ENCODE measurements at places on chromosomes 3 and 15. TPM values are rescaled to one million over a fixed set of nuclear protein-coding genes. Genes with fewer than 3 reads are reported as not detected.

DNA sequence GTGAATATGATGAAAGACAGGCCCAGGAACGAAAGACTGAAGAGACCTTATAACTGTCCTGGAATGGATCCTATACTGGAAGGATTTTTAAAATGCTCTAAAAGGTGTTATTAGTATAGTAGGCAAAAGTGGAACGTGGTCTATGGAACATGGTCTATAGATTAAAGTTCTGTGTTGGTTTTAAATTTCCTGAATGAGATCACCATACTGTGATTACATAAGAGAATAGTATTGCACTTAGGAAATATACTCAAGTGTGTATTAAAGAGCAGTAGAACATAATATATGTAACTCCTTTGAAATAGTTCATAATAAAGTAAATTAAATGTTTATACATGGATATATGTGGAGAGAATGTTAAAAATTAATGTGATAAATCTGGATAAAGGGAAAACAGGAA is 68.2 kb downstream of the SPRED1 start:
- DNase-seq = no peak

- DNase-seq = no peak
Observed at GRCh38 chr3:125154800-125155269, 57.7 kb downstream of the SLC12A8 start.

The GPR171 gene
- 0.22 TPM for polyA plus RNA-seq

- peak; percentile 52 for DNase-seq
Observed at GRCh38 chr3:50226888-50227389, 9.1 kb upstream of the GNAI2 start.

DNA sequence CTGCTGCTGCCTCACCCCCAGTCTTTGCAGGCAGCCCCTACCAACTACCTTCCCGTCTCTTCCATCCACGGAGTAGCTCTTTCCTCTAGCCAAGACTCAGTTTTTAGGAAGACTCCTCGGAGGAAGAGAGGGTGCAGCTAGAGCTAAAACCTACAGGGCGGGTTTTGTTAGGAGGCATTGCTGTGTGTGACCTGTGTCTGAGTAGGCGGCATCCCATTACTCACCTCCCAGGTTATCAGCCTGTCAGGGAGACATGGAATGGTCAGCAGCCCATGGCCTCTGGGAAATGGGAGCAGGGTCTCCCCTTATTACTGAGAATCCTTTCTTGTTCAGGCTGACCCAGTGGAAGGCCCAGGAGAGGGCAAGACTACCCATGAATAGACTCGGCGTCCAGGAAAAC is 43.8 kb upstream of the FGD5 start:
- DNase-seq = no peak

GRCh38 chr15:69869881-69870505 is 227.7 kb downstream of the TLE3 start:
- no peak for DNase-seq

DNA sequence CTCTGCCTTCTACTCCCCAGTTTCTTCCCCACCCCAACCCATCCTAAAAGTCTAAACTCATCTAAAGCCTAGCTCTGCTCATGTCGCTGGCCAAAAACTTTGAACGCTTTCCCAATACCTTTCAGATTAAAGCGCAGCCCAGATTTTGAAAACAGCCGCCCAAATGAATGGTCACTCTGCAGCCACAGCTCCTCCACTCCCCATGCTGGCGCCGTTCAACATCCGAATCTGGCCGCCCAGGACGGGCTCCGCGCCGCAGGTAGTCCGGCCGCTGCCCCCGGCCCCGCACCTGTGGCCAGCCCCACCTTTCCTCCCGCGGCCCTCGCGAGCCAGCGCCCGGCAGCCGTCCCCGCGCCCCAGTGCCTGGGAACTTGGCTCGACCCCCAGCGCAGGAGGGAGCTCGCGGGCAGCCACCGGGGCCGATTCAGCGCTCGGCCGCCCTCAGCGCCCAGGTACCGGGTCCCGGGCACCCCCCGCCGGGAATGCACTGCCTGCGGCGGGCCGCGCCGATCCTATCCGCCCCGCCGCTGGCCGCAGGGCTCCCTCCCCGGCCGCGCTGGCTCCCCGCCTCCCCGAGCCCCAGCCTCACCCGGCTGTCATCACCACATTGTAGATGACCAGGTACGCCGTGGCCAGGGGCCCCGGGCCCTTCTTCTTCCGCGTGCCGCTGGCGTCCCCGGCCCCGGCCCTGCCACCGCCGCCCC is 417 bp downstream of the HACD2 start:
- DNase-seq = peak; percentile 67
